Stimulated activated memory B cell treated with anti-CD40 and anti-IgM and Interleukin-4, amounts not matched to agents 10 μg/mL and 1 μg/mL and 100 μg/mL, for 72 hours (primary cell): ENCODE measurements at places on chromosomes 7 and 10.

- no peak for ATAC-seq
These were observed 64.4 kb downstream of the CDK1 start for GRCh38 chr10:60842694-60843093.

GRCh38 chr10:98425511-98426352 is 10.8 kb upstream of the PYROXD2 start:
- peak; percentile 58 for ATAC-seq

- ATAC-seq, result no peak
These were observed 286.8 kb downstream of the RPS24 start for GRCh38 chr10:78320506-78320905.

DNA sequence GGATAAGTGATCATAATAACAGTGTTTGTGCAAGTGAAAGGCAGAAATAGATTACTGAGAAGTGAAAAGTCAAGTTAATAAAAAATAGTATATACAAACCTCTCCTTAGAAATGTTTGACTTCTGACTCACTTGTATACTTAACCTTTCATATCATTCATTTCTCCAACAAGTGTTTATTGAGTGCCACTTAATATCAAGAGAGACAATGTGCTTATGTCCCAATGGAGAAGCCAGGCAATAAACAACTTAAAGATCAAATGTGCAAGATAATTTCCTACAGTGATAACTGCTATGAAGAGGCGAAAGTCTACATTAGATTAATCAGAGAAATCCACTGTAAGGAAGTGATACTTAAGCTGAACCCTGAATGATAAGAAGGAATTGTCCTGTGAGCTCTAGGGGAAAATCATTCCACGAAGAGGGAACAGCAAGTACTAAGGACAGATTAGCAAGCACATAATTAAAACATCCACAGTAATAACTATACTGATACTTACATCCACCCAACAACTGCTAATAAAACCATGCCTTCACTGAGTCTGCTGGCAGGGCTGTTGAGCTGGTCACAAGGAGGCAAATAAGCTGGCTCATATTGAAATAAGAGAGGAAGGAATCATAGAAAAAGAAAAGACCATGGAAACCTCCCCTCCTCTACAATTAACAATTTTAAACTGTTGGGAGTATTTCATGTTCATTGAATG is 203.5 kb downstream of the CTNNA3 start:
- ATAC-seq, result no peak

DNA sequence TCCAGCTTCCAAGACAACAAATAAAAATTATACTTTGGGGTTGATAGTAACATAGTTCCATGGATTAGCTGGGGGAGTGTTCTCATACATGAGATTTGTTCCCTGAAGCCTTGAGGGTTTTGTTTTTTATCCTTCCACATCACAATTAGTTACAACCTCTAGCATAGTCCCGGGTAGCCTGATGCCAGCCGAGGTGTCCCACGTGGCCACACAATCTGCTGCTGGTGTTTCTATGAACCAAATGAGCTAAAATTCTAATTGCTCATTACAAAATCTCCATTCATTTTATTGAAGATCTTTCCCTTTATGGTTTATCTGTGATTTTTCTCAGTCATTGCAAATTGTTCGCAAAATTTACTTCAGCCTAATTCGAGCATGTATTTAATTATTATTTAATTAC is 84.7 kb downstream of the CACNA2D1 start:
- ATAC-seq, result no peak

- ATAC-seq, result no peak
These were observed 86.6 kb downstream of the PRTFDC1 start for GRCh38 chr10:24865783-24866182.

- no peak for ATAC-seq
These were observed 274.7 kb upstream of the HGF start for GRCh38 chr7:82044497-82045080.

DNA sequence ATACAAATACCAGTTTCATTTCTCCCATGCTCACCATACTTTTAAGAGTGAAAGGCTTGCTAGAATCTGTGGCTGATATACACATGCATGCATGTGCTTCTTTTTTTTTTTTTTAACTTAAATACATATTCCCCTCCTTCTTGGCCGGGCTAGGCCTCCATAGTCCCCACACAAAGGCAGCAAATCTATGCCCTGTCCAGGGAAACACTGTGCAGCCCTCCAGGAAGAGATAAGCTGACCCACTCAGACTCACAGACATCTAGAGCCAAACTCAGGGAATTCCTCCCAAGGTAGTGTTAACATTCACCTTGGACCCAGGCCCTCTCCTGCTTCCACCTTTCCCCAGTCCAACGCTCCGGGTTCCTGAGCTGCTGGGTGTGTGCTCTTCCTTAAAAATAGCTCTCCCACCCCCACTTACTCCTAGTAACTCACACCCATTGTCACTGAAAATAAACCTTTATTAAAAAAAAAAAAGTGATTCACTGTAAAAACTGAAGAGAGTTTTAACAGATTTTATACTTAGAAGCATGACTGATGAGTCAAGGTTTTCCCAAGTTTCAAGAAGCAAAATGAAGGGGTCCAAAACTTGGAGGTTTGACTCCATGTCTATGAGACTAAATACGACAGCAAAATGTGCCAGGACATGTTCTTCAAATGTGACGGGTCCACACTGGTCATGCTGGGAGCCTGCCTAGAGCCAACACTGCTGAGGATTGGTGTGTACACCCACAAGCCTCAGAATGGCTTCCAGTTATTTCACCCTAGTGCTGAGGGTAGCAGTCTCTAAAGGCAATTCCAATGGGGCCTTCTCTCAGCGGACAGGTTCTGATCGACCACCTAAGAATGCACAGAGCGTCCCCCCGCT is 159.5 kb downstream of the GLI3 start:
- ATAC-seq, result no peak

DNA sequence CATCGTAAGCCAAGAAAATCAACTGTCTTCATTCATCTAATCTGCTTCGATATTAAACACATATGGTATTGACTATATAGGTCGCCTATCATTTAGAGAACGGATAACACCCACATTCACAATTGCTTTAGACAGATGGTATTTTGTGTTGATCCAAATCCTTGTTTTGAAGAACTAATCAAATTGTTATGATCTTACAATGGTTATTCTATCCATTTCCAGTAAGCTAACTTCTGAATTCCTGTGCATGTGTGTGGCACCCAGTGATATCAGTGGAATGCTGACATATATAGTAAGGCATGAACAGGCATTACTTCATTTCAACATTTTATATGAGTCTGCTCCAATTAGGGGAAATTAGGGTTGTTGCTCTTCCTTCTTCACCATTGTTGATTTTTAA is 98.8 kb downstream of the SEMA3E start:
- ATAC-seq, result no peak

- no peak for ATAC-seq
These were observed 34.1 kb upstream of the MKI67 start for GRCh38 chr10:128160297-128160711.

DNA sequence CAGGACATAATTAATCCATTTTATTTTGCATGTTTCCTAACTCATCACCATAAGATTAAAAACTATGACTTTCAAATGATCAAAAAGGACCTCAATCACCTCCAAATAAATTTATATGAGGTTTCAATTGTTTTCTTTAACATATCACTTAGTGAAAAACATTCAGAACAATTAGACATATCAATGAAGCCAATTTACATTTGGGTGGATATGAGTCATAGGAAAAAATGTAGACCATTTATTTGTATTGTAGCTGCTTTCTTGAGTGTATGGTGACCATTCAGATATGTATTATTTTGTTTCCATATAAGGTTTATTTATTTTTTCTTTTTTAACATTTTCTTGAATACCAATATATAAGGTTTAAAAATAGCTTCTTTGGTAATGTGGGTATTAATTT is 13.3 kb upstream of the EXOC6 start:
- ATAC-seq, result no peak

DNA sequence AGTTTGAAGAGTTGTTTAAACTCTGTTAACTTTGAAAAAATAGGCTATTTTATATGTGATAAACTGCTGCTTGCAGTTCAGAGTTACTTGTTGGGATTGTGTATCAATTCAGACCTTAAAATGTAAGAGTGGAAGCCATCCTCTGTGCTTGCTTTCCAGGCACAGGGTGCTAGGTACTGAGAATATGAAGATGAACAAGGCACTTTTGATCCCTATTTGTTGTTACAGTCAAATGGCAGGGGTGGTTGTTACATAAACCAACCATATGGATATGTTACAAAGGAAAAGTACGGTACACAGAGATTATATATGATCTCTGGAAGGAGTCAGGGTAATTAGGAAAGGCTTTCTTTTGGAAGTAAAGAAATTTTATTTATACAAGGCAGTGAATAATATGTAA is 63.8 kb downstream of the REEP3 start:
- ATAC-seq, result no peak

DNA sequence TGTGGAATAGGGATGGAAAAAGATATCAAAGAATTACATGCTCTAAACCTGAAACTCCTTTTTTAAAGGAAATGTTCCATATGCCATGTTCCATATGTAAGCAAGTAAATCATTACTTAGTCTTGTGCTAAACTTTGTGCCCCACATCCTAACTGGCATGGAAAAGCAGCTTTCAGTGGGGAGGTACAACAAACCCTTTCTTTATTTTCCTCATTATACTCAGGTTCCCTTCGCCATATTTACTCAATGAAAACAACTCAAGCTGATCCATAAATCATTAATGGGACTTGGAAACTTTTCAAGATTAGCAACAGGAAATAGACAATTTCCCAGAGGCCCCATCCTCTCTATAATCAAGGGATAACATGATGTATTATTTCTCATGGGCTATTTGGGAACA is 56.0 kb downstream of the GSAP start:
- ATAC-seq, result no peak

GRCh38 chr7:47049234-47049774 is 532.6 kb downstream of the TNS3 start:
- ATAC-seq, result no peak

DNA sequence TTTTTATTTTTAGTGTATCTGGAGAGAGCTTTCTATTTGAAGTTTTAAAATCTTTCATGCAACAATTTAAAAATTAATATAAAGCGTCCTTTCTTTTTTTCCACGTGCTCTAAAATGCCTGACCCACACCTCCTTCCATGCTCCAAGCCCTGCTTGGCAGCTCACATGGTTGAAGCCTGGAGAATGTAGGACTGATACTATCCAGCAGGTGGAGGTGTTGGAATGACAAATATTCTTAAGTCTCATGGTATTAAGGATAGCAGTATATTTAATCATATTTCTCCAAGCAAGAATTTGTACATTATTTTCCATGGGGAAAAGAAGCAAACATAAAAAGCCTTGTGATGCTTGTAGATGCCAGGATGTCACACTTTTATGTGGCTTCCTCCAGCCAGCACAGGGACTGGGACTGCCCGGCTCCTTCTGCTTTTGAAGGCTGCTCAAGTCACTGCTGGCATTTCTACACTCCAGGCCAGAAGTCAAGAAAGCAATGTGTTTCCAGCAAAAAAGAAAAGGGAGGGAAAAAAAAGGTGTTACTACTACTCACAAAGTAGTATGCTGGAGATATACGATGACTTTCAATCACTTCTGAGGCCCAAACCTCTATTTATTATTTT is 49.7 kb downstream of the BZW2 start:
- no peak for ATAC-seq

DNA sequence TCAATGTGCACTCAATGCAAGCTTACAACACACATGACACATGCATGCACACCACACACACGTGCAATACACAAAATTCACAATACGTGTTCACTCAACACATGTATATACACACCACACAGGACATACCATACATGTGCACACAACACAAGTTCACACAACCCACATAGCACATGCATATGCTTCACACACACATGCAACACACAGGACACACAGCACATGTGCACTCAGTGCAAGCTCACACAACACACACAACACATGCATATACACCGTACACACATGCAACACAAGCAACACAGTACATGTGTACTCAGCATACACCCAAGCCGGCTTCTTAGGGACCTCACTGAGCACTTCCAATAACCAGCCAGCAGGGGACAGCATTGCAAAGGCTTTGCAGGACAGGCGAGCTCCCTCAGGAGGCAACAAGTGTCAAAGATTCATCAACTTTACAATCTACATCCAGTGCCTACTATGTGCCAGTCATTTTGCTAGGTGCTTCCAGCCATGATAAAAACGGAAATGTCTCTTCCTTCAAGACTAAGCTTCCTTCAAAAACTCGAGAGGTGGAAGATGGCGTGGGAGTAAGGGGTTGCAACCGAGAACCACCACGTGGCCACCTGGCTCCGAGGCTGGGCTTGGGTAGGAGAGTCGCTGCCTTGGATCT is 61.1 kb downstream of the JCAD start:
- ATAC-seq, result peak; percentile 65

DNA sequence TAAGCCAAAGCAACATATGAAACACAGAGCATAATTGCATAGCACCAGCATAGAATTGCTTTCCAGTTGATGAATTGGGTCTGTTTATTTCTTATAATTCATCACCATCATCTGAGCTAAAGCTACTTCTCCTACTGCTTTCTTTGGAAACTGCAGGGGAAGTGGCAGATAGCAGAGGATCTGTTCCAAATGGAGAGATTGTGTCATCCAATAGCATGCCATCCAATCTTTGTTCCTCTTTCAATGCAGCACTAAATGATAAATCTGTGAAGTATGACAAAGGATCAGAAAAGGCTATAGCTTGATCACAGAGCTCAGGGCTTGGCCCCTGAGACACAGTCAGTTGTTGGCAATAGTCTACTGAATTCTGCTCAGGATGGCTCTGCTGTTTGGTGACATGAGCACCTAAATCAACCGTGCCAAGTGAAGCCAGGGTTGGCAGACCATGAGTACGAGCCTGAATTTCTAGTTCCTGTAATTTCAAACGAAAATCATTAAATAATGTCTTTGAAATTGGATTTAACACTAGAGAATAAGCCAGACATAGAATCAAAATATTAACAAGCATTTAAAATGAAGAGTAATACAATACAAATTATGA is 90.0 kb downstream of the TFEC start:
- no peak for ATAC-seq

- no peak for ATAC-seq
These were observed 797.9 kb downstream of the LRMDA start for GRCh38 chr10:76229341-76229740.

DNA sequence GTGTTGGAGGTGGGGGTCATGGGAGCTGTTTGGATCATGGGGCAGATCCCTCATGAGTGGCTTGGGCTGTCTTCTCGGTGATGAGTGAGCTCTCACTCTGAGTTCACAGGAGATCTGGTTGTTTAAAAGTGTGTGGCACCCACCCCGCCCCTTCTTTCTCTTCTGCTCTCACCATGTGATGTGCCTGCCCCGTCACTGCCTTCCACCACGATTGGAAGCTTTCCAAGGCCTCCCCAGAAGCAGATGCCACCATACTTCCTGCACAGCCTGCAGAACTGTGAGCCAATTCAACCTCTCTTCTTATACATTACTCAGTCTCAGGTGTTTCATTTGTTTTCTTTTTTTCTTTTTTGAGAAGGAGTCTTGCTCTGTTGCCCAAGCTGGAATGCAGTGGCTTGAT is 170.0 kb downstream of the PTPN20 start:
- ATAC-seq, result no peak
